Fibroblast of skin of back (primary cell): ENCODE measurements at places on chromosomes 5 and 9.

DNA sequence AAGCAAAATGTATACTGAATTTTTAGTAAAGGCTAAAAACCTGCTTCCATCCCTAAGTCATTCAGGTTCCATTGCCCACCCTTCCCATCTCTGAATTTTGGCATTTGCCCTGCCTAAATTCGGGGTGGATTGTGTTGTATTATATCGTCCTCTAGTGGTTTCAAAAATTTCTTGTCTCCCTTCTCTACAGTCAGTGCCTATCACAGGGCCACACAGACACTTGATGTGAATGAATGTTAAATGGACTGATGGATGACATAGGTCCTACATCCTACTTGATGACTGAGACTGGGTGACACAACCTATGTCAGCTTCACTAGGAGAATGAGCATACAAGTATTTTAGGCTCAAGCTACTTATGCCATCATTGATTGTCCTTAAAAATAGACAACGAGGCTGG lies 45.6 kb upstream of the SLC30A5 start:
- no peak for DNase-seq

- DNase-seq = peak; percentile 20
These were observed 84.7 kb upstream of the SLCO6A1 start for GRCh38 chr5:102583276-102584124.

- DNase-seq = peak; percentile 51
These were observed 154.7 kb downstream of the WDR70 start for GRCh38 chr5:37533851-37534250.

DNA sequence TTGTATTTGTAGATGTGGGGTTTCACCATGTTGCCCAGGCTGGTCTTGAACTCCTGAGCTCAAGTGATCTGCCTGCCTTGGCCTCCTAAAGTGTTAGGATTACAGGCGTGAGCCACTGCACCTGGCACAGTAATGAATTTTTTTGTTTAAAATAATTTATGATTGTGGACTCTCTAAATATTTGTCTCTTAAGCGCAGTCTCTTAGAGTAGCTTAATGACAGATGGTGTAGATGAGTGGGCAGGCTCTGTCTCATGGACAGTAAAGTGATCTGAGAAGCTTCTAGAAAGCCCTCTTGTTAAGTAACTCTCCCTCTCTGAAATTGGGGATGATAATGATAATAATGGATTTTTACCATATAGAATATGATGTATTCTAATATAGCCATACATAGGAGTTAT lies 47.5 kb upstream of the KIAA1958 start:
- no peak for DNase-seq

DNA sequence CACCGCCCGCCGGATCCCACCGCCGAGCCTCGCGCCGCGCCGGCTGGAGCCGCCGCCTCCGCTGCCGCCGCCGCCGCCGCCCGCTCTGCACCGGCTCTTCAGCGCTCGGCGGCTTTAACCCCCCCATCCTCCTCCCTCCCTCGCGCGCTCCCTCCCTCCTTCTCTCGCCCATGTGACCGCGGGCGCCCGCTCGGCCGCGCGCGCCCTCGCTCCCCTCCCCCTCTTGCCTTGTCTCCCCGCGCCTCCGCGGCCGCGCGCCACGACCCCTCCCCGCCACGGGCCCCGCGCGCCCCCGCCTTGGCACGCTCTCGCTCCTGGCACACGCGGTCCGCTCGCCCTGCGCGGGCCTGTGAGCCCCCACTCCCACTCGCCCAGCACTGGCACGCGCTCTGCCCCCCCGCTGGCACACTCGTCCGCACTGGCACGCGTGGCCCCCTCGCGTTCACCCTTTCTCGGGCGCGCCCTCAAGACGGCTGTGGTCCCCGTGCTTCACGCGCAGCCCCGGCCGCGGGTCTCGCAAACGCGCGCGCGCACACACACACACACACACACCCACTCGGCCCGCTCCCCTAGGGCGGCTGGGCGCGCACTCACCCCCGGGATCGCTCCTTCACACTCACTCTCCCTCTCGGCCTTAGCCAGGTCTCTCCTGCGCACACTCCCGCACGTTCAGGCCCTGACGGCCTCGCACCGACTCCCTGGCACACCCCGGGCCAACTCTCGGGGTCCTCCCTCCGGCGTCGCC lies at the start of gene CNTFR:
Gene CNTFR (minus strand): TSS at position 89 of the 745 bp plus-strand sequence. CDS start 20,743 bp downstream, outside the sequence.
- DNase-seq = no peak

GRCh38 chr5:67338421-67338820 lies 141.8 kb upstream of the CD180 start:
- DNase-seq = peak; percentile 6

DNA sequence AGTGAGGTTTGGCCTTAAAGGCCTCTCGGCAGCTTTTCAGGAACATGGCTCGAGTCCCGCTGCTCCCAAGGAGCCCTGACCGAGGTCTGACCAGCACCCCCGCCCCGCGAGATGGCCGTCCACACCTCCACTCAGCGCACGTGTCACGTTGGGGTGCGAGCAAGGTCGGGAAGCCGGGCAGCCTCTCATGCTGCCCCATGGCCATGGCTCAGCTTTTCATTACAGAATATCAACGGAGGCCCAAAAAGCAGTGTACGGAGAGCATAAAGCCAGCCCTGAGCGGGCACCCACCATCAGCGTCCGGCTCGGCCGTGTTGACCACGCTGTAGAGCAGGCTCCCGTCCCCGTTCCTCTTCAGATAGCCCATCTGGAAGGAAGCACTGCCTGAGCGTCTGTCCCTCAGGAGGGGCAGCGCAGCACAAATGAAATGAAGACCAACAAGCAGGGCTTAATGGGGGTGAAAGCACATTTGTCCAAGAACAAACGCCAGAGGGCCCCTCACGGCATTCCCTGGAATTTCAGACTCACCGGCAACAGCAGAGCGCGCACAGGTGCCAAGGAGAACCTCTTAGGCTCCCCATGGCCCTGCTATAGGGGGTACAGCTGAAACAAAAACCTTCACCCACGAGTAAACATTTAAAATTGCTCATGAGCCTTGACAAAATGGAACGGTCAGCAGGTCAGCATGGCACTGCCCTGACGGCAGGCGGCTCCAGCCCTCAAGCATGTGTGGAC lies 11.6 kb downstream of the BRD9 start:
- DNase-seq = no peak

DNA sequence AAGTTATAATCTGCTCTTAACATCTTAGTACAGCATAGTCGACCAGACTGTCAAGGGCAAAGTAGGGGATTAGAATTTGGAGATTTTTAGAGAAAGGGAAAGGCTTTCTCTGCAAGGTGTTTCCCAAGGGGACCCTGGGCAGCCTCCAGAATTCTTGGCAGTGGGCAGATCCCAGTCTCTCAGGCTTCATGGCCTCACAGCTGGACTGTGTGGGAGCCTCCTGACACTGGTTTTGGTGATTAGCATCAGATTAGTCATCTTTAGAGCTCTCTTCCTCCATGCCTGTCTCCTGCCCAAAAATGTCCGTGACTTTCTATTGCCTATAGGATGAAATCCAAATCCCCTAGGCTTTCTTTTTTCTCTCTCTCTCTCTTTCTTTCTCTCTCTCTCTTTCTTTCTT lies 370.7 kb downstream of the ZSWIM6 start:
- DNase-seq = no peak

GRCh38 chr5:8726383-8727036 lies 819.4 kb downstream of the SEMA5A start:
- DNase-seq = no peak

- DNase-seq = no peak
These were observed 137.1 kb upstream of the TMEM161B start for GRCh38 chr5:88405783-88406182.

DNA sequence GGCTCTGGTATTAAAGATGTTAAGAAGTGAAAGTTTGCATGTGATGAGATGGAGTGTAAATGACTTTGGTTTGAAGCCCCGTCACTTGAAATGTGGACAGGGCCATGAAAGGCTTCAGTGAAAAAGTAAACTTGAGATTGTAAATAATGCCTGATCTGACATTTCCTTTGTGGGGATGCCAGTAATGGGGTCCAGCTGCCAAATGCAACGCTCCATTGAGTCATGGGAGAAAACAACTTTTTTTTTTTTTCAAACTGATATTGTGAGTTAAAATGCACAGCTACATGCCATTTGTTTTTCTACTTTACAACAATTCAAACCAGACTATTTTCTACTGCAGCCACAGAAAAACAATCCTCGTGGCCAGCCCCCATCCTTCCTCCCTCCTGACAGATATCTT lies 327.0 kb upstream of the TNC start:
- no peak for DNase-seq

GRCh38 chr9:18297056-18297841 lies 176.7 kb upstream of the ADAMTSL1 start:
- DNase-seq = peak; percentile 69
